Placental pericyte (primary cell): ENCODE measurements at places on chromosomes 11 and 22. TPM values are rescaled to one million over a fixed set of nuclear protein-coding genes. Genes with fewer than 3 reads are reported as not detected.

The OR51E1 gene
- not detected in 2 replicates for total RNA-seq

The TREH gene
- total RNA-seq, result not detected in 2 replicates

The SNX32 gene
- 0.44 TPM in 1 of 2 replicates, not detected in the other for total RNA-seq

The MAP6 gene
- 0.57 and 2.4 TPM in 2 replicates for total RNA-seq

The INS gene
- total RNA-seq, result not detected in 2 replicates
